Glutamatergic neuron (in vitro differentiated cells): ENCODE measurements at places on chromosomes 5 and 9. TPM values are rescaled to one million over a fixed set of nuclear protein-coding genes. Genes with fewer than 3 reads are reported as not detected.

CRB2 gene
- total RNA-seq, result 6.8 TPM

DMRTA1 gene
- total RNA-seq, result 30.1 TPM

DNA sequence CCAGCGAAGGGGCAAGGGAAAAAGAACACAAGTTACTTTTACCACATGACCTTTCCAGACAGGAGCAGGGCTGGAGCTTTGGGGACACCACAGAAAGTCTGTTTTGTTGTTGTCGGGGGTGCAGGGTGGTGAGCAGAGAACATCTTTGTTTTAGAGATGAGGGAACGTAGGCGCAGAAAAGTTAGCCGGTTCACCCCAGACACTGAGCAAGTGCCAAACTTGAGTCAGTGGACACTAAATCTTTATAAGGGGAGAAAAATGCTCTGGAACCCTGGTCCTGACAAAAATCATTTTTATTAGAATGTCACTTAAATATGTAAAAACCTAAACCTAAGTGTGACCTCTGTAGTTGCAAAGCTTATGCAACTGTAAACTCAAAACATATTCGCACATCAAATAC lies 126.4 kb upstream of the GAS1 start:
- no peak for DNase-seq

GRCh38 chr5:10913841-10914240 lies 152.8 kb upstream of the DAP start:
- DNase-seq, result no peak

- peak; percentile 87 for DNase-seq
Observed at GRCh38 chr9:136762915-136763648, 1.2 kb downstream of the LCN15 start.

DNA sequence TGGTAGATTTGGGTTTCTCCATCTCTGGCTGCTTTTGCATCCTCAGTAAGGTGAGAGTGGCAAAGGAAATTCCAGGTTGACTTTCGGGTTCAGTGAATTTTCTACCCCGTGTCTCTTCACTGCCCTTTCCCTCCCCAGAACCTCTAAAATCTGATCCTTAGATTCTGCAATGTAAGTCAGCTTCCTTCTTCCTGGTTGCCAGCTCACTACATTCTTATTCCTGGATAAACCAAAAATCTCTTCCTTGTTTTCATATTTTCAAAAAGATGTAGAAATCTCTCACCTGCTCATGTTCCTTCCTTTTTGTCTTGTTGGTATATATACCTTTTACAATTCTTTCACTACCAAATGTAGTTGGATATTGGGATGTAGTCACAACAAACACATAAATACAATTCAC lies 145.8 kb downstream of the TMC1 start:
- DNase-seq, result no peak

DNA sequence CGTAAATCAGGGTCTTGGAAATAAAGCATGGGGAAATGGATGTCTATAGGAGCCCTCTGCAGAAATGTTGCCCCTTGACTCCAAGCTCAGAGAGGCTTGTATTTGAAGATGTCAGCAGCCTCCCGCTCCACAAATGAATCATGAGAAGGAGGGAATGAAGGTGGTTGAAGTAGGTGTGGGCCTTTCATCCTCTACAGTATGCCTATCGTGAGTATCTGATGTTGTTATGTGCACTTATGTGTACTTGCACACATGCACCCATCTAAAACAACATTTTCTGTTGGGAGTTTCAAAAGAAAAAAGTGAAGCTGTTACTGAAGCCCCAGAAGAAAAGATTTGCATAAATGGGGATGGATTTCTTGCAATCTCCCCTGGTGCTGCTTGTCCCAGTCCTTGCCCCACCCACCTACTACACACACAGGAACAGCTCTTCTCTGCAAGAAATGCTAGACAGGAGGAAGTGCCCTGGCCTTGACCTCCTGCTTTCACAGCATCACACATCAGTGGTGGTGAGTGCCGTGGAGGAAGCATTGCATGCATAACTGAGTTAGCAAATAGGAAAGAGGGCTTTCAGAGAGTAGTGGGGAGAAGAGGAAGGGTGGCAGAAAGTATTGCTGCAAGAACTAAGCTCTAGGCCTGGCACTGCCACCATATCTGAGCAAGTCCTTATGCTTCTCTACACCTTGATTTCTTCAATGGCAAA lies 156.1 kb downstream of the SNX18 start:
- no peak for DNase-seq

DNA sequence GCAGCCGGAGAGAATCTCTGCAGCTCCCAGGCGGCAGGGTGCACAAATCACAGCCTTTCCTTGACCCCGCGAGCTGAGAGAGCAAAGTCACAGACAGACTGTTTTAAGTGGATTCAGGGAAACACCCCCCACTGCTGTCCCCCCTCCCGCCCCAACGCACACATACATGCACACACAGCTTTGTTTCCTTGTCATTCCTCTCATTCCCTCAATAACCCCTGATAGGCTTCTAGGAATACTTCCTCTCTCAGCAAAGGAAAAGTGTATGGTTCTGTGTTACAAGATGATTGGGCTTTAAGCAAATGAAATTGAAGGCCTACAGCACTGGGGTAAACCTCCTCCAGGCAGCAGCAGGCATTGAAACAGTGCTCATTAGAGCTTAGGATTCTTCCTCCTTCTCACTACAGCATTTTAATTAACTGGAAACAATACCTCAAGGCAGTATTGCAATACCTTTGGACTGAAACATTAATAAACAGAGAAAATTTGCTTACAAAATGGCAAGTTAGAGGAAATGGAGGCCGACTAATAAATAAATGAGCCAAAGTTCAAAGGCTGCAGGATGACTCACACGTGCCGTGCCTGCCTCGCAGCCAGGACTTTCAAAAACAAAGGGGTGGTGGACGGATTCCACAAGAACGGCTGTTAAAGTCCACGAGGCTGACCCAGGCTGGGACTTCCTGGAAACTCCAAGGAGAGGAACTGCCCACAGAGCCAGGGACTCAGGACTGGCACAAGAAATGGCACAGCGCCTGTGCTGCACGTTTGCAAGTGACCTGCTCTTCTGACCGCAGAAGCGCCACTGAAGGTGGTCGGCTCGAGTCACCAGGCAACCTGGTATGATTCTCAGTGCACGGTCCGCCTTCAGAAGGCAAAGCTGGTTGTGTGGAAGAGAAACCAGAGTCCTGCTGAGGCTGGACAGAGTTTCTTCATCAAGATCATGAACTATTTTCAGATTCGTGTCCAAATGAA lies 236.2 kb downstream of the SYK start:
- DNase-seq, result no peak

DNA sequence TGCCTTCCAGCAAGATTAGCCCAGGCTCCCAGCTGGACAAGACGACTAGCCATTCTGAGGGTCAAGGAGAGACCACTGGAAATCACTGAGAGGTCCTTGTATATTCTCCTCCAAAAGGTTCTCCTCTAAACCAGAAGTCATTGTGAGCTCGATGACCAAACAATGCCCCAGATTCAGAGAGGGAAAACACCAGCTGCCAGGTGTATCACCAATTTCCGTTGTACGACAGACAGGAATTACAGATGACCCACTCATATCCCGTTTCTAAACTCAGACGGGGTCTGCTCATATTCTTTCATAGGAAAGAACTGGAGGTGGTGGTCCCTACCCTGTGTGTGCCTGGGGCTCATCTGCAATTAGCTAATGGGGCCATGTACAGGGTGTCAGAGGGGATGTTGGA lies 14.2 kb downstream of the FAXDC2 start:
- DNase-seq, result no peak

- DNase-seq, result peak; percentile 41
Observed at GRCh38 chr5:136191304-136192014, 1.5 kb downstream of the SMIM32 start.
